ENCODE measurements at places on chromosomes 12 and 14.

DNA sequence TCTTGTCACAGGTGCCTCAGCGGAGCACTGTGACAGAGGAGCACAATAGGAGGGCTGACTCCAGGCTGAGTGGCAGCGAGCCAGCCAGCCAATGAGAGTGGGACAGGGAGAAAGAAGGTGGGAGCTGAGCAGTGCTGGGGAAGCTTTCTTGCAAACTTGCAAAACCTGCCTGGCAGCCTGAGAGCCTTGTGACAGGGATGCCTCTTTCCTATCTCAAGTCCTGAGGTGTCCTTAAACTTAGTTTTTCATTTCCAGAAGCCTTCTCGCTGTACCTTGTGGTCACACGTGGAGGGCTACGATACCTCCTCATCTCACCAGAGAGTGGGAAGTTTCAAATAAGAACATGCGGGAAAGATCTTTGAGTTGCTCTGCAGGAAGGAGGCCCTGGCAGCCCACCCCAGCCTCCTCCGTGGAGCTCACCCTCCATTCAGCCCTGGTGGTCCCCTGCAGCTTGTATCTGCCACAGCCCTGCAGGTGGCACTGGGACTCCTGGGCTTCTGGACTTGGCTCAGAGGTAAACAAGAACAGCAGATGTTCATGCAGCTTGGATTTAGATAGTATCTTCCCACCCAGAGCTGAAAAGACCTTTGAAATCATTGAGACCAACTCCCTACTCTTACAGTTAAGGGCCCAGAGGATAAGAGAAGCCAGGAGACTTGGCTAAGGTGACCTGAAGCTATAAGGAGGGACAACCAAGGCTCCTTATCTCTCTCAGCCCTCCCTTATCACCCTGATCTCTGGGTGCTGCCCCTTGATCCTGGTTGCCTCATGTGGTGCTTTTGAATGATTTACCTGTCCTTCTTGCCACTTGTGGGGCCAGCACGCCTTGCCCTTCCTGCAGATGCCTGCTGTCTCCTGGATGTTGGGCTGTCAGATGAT lies 153.5 kb upstream of the MAX start:
- DNase-seq: no peak

GRCh38 chr14:25042362-25043299 lies 7.3 kb downstream of the STXBP6 start:
- DNase-seq: no peak

GRCh38 chr14:99603471-99604277 lies at the start of gene CCDC85C:
Gene CCDC85C (minus strand): TSS chr14:99604207. CDS start chr14:99603959, 248 bp downstream.
- DNase-seq: peak; percentile 20

DNA sequence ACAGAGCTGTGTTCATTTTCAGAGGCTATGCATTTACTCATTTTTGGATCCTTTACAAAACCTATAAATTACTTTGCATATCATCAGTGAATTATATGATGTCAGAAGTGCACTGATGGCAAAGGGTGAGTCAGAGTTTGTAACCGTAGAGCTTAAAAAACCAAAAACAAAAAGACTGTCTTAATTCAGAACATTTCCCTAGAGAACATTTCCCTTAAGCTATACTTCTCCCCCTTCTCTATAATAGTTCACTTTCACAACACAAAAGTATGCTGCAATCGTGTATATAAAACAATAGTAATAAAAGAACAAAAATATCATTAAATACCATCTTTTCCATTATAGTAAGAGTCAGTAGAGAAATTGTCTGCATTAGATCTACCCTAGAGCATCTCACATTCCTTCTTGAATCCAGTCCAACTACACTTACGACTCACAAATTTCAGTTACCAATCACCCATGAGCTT lies 934.9 kb downstream of the LRFN5 start:
- no peak for DNase-seq

GRCh38 chr12:27732281-27732680 lies 21.6 kb downstream of the MRPS35 start:
- no peak for DNase-seq

GRCh38 chr14:103555559-103556337 lies 6.7 kb downstream of the BAG5 start:
- no peak for DNase-seq

GRCh38 chr12:88067301-88067700 lies 38.1 kb upstream of the C12orf50 start:
- DNase-seq: no peak

GRCh38 chr12:21340403-21340802 lies 5.7 kb upstream of the SLCO1A2 start:
- DNase-seq: no peak

- DNase-seq: no peak
Measured at GRCh38 chr12:76863837-76864236, 15.0 kb downstream of the CSRP2 start.

- DNase-seq: no peak
Measured at GRCh38 chr14:53967606-53968005, 11.0 kb upstream of the BMP4 start.

DNA sequence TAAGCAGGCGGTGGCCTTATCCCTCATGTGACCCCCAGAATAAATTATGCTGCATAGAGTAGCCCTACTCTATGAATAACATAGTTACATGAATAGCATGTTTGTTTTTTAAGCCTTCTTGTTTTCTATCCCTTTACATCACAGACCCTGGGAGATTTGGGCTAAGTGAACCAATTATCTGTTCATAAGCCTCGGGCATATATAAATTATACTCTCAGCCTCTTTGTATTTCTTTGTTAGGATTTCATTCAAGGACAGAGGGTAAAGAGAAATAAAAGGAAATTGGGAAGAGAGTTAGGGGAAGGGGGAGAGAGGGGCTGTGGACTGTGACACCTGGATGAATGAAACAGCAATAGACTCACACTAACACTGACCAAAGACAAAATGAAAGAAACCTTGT lies 35.3 kb upstream of the RTRAF start:
- no peak for DNase-seq

GRCh38 chr14:51884086-51884927 lies 23.9 kb downstream of the GNG2 start:
- no peak for DNase-seq

GRCh38 chr12:51399891-51400290 lies 8.7 kb upstream of the GALNT6 start:
- no peak for DNase-seq

DNA sequence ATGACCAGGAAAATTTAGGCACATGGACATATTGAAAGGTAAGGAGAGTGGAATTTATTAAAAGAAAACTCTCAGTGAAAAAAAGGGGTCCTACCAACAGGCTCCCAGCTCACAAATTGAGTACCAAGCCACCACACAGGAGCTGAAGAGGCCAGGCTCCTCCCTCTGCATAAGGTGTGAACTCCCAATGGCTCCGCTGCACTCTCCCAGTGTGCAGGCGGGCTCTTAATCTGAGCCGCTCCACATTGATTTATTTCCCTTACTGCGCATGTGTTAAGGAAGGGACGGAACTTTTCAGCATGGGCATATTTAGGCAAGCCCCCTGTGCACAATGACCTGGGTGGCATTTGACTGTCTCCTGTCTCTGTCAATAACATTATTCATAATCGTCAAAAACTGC lies 68.6 kb upstream of the PLEKHG7 start:
- no peak for DNase-seq

DNA sequence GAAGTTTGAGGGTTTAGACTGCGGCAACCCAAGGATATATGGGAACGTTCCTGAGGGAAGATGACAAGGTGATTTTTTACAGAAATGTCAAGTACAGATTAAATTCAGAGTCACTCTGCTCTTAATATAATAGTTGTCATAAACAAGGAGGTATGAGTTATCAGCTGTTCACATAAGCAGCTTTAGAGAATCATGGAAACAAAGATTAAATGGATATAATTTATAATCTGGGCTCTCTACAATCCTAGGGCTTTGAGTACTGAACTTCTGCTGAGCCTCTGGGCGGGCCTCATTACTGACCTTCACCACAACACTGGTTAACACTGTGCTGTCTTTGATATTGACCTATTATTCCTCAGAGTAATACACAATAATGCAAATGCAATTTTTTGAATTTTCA lies 577.8 kb downstream of the RPS29 start:
- DNase-seq: no peak

- DNase-seq: no peak
Measured at GRCh38 chr14:23053426-23053825, 3.9 kb downstream of the CDH24 start.

DNA sequence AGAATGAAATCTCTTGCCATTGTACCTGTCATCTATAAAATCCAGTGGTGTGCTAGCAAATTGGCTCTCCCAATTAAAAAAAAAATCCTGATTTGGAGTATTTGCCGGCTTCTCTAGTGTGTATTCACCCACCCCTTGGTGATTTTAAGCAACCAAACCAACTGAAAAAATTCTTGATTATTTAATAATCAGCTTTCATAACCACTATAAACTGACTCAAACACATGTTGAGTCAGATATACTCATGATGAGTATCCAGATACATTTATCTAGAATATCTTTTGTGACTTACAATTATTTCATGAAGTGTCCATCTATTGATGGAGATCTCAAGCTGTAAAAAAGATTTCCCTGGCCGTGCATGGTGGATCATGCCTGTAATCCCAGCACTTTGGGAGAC lies 205.4 kb downstream of the RASSF9 start:
- DNase-seq: no peak

DNA sequence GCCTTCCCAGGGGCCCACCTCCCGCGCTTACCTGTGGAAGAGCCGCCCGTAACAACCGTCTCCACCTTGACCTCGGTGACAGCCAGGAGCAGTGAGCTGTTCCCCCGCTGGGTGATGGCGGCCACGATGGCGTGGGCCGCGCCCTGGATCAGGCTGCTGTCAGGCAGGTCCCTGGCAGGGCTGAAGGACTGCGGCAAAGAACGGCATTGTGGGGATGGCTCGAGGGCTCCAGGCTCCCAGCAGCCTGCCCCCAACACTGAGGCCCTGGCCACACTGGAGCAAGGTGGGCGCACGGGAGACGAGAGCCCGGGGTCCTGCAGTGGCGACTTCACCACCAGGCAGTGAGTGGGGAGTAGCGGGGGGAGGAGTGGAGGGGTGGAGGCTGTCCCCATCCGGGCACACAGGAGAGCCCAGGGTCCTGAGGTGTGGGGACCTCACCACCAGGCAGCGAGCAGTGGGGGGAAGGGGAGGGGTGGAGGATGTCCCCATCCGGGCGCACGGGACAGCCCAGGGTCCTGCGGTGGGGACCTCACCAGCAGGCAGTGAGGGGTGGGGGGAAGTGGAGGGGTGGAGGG lies 25.0 kb downstream of the JAG2 start:
- DNase-seq: no peak

GRCh38 chr12:116216022-116216756 lies 61.3 kb downstream of the MED13L start:
- no peak for DNase-seq

DNA sequence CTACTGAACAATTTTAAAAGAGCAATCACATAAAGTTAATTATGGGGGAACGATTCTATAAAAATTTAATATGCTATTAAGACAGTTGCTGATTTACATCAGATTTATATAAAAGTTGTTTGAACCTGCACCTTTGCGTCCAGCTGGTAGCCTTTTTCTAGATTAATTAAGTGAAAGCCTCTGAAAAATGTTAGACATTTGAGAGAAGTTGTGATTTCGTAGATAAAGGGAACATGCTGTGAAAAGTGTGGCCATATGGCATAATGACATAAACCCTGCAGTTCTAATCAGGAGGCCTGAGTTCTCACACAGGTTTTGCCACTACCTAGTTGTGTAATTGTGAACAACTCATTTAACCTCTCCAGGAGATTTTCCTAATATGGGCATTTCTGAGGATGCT lies 187.2 kb downstream of the TMTC2 start:
- DNase-seq: no peak

- DNase-seq: no peak
Measured at GRCh38 chr14:104967386-104968152, 10.6 kb downstream of the AHNAK2 start.

- DNase-seq: no peak
Measured at GRCh38 chr12:1006255-1006654, 15.2 kb downstream of the ERC1 start.

DNA sequence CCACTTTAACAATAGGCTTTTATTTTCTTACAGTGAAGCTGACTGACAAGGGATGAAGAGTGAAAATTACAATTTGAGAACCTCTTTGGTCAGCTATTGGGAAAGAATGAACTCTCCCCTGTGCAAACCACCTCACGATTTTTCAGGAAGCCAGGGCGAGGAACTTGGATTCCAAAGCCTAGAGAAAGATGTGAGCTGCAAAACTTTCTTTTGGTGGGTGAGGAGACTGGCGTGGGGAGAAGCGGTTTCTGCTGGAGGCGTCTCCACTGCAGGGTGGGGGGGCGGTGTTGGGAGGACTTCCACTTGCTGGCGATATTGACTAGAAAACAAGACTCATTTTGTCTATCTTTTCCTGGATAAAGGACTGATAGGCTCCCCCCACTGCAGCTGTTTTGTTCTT lies 59.3 kb upstream of the VRK1 start:
- DNase-seq: no peak

DNA sequence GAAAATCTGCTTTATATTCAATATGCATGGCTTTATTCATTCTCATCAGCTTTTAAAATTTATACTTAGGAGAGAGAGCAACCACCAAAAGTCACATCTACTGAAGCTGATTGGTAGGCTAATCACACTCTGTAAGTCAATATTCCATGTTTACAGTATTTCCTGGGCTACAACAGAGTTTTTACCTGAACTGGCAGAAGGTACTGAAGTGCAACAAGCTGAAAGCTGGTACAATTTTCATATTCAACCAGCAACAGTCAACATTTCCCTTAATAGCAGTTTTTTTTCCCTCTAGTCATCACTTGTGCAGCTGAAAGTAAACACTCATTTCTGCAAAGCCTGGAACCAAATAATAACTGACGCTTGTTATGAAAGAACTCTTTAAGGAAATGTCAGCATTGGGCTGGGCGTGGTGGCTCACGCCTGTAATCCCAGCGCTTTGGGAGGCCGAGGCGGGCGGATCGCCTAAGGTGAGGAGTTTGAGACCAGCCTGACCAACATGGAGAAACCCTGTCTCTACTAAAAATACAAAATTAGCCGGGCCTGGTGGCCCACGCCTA lies 12.9 kb downstream of the BRAP start:
- no peak for DNase-seq

DNA sequence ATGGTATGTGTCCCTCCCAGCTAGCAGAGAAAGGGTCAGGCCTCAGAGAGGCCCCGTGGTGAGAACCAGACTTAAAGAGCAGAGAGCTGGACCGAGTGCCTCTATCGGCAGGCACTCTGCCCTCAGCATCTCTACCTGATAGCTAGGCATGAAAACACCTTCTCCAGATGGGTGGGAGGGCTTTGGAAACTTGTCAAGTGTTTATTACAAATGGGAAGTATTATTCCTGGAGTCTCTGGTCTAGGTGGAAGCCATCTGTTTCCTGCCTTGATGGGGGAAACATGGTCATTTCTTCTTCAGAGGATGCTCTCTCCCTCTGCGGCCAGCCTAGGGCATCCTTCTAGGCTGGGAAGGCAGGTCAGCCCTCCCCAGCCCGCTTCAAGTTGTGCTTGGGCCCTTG lies 2.3 kb downstream of the TMEM63C start:
- DNase-seq: no peak

All from stimulated activated CD4-positive, alpha-beta T cell treated with anti-CD3 and anti-CD28 coated beads, Interleukin-1b, Interleukin-23, amount 100 ng/mL, for 4 hours (primary cell).